Ovary (tissue), 10 donors: ENCODE measurements at places on chromosomes 11 and 22. TPM values are rescaled to one million over a fixed set of nuclear protein-coding genes. Genes with fewer than 3 reads are reported as not detected.

Gene OR56A1
- total RNA-seq, result not detected

Gene CASP4
- total RNA-seq, result 49.1 TPM

GRCh38 chr11:45708887-45709663 lies 43.7 kb upstream of the CHST1 start:
- no peak overlapping the region for H3K4me3 ChIP-seq
- H3K4me1 ChIP-seq, result no peaks in the 10 kb centered on the region
- no peaks in the 10 kb centered on the region for H3K36me3 ChIP-seq

DNA sequence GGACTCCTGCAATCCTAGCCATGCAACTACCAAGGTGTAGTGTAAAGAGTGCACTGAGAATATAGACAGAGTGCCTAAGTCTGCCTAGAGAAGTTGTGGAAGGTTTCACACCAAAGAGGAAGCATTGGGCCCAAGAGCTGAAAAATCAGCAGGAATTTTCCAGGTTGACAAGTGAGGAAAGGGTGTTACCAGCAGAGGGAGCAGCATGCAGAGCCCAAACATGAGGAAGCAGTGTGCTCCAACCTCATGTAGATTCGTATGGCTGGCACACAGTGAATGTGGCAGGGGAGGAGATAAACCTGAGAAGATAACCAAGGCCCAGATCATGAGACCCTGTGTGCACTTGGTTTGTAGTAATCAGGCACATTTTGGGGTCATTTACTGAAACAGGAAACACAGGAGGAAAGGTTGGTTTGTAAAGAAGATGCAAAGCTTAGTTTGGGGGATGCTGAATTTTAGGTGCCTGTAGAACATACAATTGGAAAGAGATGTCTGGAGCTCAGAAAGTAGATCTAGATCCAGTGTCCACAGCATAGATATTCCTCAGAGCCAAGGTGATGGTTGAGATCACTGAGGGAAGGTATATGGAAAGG lies 1.7 kb downstream of the HPX start:
- H3K36me3 ChIP-seq, result no peaks in the 10 kb centered on the region
- no peaks in the 10 kb centered on the region for H3K27me3 ChIP-seq
- no peaks in the 10 kb centered on the region for H3K4me1 ChIP-seq

Gene FAM180B
- not detected for total RNA-seq

DNA sequence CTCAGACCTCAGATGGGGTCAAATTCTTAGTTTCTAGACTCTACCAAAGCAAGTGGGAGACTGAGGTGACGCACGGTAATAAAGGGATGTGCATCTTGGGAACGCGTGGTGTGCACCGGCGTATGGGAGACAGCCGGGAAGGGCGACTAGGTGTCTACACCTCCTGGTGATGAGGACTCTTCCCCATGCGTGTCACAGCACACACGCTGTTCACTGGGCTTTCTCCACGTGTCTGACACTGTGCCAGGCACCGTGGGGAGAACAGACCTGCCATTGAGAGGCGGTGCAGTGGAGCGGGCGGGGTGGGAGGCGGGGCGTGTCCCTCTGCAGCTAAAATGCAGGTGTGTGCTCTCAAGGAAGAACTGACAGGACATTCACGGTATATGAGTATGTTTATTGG lies 5.3 kb downstream of the FXYD6 start:
- peak overlapping the region; percentile 61 for H3K27ac ChIP-seq
- no peak overlapping the region for H3K4me3 ChIP-seq
- H3K4me1 ChIP-seq, result peaks cover 41% of the 10 kb centered on the region
- DNase-seq, result no peak
- no peaks in the 10 kb centered on the region for H3K27me3 ChIP-seq
- no peaks in the 10 kb centered on the region for H3K36me3 ChIP-seq

DNA sequence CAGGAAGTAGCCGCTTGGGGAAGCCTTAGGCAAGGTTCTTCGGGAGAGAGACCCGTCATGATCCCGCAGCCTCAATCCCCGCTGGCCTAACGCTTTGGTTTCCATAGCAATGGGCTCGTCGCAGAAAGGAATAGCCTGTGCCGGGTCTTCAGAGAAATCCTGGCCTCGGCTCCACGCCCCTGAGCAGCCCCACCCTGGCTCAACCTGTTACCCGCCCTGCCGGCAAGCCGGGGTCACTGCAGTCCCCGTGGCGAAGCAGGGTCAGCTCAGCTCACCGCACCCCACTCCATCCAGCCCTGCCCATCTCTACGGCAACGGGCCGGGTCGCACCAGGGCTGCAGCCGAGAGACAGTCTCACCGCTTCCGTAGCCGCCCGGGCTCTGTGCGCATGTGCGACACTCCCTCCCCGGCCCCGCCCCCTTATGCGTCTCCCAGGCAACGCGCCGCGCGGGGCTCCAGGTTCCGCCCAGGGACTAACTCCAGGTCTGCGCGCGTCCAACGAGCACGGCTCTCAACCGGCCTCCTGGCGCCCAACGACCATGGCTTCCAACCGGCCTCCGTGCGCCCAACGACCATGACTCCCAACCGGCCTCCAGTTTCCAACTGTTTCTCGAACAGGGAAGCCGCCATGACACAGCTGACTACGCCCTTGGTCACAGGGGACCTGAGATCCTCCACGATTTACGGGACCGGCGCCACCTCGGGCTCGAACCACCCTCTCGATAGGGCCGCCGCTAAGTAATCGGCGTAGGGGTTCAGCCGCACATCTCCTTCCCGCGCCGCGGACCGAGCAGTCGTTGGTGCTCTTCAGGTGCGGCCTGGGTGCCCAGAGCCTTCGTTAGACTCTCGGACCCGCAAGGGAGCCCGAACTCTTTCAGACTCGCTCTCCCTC lies at the start of gene DUSP18:
Gene DUSP18 (minus strand): TSS at position 382 of the 892 bp plus-strand sequence. CDS start 3,872 bp downstream, outside the sequence.
- DNase-seq, result peak; percentile 90
- no peaks in the 10 kb centered on the region for H3K36me3 ChIP-seq
- H3K27ac ChIP-seq, result no peak within 1 kb of the TSS
- peaks cover 4% of the 10 kb centered on the region for H3K4me1 ChIP-seq

DNA sequence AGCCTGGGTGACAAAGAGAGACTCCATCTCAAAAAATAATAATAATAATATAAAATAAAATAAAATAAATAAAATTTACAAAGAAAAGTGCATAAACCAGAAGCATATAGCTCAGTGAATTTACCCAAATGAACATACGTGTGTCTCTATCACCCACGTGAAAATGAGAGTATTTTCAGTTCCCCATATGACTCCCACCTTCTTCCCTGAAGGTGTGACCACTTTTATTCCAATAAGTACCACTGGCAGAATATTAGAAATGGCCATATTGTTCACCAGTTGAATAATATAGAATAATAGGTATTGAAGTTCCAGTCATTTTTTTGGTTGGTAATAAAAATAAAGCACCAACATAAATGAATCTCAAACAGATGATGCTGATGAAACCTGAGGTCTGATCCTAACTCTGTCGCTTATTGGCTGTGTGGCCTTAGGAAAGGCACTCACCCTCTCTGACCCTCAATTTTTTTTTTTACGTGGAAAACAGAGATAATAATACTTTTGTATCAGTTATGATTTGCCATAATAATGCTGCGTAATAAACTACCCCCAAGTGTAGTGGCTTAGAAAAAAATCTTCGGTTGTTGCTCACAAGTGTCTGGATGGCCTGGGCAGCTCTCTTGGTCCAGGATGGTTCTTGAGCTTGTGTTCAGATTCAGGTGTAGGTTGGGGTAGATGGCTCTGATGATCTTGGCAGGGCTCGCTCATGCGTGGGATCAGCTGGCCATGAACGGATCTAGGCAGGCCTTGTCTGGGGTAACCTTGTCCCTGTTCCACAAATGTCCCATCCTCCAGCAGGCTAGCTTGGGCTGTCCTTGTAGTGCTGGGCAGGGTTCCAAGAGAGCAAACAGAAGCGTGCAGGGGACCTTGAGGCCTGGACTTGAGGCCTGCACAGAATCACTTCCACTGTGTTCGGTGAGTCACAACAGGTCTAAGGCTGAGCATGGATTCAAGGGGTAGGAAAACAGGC lies 88.1 kb downstream of the MYO18B start:
- H3K27ac ChIP-seq, result no peak overlapping the region
- H3K4me1 ChIP-seq, result no peaks in the 10 kb centered on the region
- no peaks in the 10 kb centered on the region for H3K36me3 ChIP-seq
- no peaks in the 10 kb centered on the region for H3K27me3 ChIP-seq
- H3K4me3 ChIP-seq, result no peak overlapping the region

GRCh38 chr11:86574493-86575207 lies 97.8 kb downstream of the ME3 start:
- no peak overlapping the region for H3K4me3 ChIP-seq
- DNase-seq, result no peak
- no peaks in the 10 kb centered on the region for H3K36me3 ChIP-seq
- H3K4me1 ChIP-seq, result peaks cover 16% of the 10 kb centered on the region

DNA sequence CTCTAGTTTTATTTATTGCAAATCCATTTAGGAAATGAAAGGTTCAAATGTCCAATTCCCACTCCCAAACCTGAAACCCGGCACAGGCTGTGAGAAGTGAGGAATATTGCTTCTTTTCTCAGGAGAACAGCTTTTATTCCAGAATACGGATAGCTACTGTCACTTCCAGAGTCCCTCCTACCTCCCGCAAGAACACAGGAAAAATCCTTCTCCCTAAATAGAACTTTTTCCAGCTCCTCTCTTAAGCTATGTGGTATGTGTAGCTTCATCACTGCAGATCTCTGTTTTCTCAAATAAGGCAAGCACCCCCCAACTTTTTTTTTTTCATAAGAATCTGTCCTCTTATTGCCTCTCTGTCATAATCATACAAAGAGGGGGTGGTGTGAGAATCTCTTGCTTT lies 126.8 kb downstream of the LARGE1 start:
- no peaks in the 10 kb centered on the region for H3K27me3 ChIP-seq
- no peak overlapping the region for H3K4me3 ChIP-seq
- no peak overlapping the region for H3K27ac ChIP-seq
- no peak for DNase-seq
- H3K36me3 ChIP-seq, result no peaks in the 10 kb centered on the region

DNA sequence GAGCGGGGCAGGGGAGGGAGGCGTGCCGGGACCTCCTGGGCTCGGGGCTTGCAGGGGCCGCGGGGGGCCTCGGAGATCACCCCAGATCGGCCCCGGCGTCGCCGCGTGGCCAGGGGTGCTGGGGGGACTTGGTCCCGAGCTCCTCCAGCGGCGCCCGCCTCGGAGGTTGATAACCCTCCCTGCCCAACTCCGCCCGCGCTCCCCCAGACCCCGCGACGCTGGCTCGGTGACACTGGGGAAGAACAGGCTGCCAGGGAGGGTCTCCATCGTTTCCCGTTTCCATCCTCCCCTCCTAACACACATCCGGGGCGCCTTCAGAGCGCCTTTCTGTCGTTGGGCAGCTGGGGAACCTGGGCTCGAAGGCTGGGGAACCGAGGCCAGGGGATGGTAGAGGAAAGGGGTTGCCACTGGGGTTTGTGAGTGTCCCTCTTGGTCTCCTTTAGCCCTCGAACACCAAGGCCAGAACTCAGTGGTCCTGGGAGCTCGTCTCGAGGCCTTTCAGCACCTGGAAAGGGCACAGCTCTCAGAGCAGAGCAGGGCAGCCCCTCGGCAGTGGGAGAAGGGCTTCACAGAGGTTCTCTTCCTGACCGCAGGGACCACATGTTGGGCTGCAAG lies 431 bp downstream of the SLC37A2 start:
- peaks cover 5% of the 10 kb centered on the region for H3K4me1 ChIP-seq
- H3K36me3 ChIP-seq, result no peaks in the 10 kb centered on the region
- H3K4me3 ChIP-seq, result peak overlapping the region; percentile 59
- DNase-seq, result no peak
- H3K27ac ChIP-seq, result no peak overlapping the region

GRCh38 chr11:105838668-105839384 lies 183.2 kb downstream of the MSANTD4 start:
- H3K4me3 ChIP-seq, result no peak overlapping the region
- no peak overlapping the region for H3K27ac ChIP-seq
- H3K4me1 ChIP-seq, result no peaks in the 10 kb centered on the region

DNA sequence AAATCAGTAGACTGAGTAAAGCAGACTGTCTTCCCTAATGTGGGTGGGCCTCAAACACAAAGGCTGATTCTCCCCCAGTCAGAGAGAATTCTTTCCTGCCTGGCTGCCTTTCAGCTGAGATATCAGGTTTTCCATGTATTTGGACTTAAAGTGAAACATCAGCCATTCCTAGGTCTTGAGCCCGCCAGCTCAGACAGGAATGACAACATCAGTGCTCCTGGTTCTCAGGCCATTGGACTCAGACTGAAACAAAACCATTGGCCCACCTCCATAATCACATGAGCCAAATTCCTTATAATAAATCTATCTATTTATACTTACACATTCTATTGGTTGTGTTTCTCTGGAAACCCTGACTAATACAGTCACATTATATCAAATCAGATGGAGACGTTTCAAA lies 56.7 kb upstream of the CLPB start:
- H3K27me3 ChIP-seq, result no peaks in the 10 kb centered on the region
- H3K4me1 ChIP-seq, result no peaks in the 10 kb centered on the region
- H3K27ac ChIP-seq, result no peak overlapping the region
- no peak overlapping the region for H3K4me3 ChIP-seq
- no peaks in the 10 kb centered on the region for H3K36me3 ChIP-seq

Gene ZNRF3
- total RNA-seq, result 11.3 TPM
